GF-D8 (cell line): ENCODE measurements at places on chromosomes 3 and 15.

DNA sequence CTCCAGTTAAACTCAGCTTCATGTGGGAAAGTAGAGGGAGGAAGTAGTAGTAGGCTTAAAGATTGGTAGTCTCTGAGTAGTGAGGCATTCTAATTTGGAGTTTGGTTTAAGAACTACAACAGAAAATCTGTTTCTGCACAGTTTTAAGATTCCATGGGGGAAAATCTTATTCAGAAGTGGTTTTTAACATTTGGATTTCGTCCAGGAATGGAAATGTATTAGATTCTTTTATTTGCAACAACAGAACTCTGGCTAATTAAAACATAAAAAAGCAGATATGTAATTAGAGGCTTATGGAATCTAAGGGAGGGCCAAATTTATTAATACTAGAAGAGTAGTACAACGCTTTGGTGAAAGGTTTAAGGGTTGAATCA is 36.0 kb downstream of the NECTIN3 start:
- DNase-seq: no peak

- no peak for DNase-seq
These were observed 528.6 kb upstream of the LMCD1 start for GRCh38 chr3:7973006-7973405.

GRCh38 chr3:195692354-195692685 is 28.5 kb upstream of the MUC20 start:
- no peak for DNase-seq

GRCh38 chr3:171200052-171200749 is 173.7 kb upstream of the SLC2A2 start:
- DNase-seq: no peak

DNA sequence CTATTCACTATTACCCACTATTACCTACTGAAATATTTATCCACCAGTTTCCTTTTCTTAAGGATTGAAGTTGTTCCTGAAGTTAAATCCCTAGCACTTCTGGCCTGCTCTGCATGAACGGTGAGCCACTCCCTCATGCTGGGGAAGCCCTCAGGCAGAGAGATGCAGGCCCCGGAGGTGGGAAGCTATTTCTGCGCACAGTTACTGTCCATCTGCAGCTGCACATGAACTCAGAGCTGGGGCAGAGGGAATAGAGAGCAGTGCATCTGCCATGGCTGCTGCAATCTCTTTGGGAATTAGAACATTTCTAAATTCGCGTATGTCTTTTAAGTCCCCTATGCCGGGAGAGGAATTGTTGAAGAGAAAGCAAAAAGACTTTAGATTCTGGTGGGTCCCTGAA is 6.3 kb upstream of the GALNT15 start:
- DNase-seq: no peak

GRCh38 chr3:11554666-11555065 is 89.0 kb downstream of the VGLL4 start:
- DNase-seq: no peak

- DNase-seq: no peak
These were observed 77.7 kb downstream of the CBLB start for GRCh38 chr3:105791131-105791530.

- no peak for DNase-seq
These were observed 2.2 kb downstream of the LRRN1 start for GRCh38 chr3:3801494-3801841.

DNA sequence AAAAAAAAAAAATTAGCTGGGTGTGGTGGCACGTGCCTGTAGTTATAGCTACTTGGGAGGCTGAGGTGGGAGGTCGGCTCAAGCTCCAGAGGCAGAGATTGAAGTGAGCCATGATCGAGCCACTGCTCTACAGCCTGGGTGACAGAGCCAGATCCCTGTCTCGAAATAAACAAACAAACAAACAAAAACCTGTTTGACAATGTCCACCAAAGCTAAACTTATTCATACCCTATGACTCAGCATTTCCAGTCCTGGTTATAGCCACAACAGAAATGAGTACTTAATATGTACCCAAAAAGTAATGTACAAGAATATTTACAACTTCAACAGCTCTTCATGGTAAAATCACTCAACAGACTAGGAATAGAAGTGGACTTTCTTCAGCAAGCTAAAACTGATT is 31.1 kb downstream of the SERP1 start:
- DNase-seq: no peak

DNA sequence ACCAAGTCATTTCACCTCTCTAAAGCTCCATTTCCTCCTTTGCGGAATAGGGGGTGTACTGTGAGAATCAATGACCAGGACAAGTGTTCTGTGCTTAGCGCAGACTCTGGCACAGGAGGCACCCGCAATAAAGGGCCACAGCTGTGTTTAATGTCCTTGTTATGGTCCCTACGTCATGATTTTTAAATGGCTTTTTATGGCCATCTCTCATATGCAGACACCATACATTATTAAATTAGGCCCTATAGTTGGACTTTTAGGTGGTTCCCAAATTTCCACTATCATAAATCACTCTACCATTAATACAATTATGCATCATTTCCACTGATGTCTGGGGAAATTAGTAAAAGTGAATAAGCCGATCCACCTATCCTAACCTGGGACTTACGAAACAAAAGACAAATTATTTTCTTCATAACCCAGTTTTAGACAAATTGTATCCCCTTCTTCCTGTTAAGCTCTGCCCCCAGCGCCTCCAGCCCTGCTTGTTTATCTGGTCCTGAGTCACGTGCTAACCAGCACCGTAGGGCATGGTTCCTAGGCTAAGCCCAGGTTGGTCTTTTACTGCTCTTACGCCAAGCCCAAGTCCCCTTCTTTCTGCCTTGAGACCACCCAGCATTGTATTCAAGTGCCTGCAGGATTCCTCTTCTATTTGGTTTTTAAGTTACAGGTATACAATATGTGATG is 278.3 kb downstream of the SHQ1 start:
- DNase-seq: no peak

DNA sequence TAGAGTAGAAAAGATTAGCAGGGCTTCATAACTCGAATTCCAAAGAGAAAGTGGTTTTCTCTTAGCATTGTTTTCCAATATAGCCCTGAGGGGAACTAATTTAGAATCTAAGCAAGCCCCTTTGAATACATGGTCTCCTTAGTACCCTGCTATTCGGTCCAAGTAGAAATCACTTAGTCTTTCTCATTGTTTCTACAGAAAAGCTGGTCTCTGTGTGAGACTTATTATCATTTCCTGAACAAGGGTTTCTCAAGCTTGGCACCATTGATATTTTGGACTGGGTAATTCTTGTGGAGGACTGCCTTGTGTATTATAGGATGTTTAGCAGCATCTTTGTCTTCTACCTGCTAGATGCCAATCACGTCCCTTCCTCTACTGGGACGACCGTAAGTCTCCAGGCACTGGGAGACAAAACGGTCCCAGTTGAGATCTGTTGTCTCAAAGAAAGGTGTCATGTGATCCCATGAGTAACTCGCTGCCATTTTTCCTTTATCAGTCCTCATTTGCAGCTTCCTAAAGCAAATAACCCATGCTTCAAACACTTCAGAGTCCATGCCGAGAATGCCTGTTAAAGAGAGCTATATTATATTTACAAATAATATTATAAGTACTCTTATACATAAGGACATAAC is 230.7 kb upstream of the SLCO3A1 start:
- no peak for DNase-seq

DNA sequence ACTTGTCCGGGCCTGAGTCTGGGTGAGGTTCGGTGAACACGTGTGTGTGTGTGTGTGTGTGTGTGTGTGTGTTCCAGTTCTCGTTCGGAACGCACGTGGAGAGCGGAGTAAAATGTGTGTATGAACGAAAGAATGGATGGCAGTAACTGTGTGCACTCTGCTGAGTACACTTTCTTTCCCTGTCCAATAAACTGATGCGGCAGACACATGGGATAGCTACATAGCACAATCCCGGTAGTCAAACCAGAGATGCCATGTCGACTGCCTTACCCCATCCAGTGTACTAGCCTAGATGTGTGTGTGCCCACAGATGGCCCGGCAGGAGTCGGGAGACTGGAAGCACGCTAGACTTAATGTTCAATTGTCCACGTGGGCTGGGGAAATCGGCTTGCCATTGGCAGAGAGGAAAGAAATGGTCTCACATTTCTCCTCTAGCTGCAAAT is 507 bp upstream of the GOLIM4 start:
- peak; percentile 90 for DNase-seq

GRCh38 chr15:95840855-95841254 is 489.6 kb upstream of the NR2F2 start:
- DNase-seq: no peak
